ENCODE measurements at places on chromosomes 2 and 18. TPM values are rescaled to one million over a fixed set of nuclear protein-coding genes. Genes with fewer than 3 reads are reported as not detected.

GRCh38 chr2:22883054-22883453, 501.9 kb upstream of the KLHL29 start:
- no peak for DNase-seq

DNA sequence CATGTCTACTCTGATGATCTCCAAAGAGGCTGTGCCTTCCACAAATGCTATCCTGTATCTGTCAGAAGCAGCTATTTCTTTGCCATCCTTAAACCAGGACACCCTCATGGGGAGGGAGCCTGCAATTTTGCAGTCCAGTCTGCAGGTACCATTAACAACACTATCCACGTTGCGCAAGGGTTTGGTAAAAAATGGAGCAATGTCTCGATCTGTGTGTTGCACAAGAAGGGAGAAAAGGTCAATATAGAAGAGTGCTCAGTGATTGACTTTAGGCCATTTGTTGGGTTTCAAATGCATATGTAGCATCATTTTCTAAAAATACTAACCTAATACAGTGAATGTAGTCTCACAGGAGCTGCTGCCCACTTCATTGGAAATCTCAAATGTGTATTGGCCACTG, 74.3 kb downstream of the TTN start:
- DNase-seq = no peak

- no peak for DNase-seq
Observed at GRCh38 chr2:105362862-105363591, 25.7 kb downstream of the C2orf49 start.

- no peak for DNase-seq
Observed at GRCh38 chr2:178193496-178193822, 853 bp upstream of the OSBPL6 start.

The LYG1 gene
- total RNA-seq = 2.1 TPM

The BUB1 gene
- total RNA-seq = 0.27 TPM

DNA sequence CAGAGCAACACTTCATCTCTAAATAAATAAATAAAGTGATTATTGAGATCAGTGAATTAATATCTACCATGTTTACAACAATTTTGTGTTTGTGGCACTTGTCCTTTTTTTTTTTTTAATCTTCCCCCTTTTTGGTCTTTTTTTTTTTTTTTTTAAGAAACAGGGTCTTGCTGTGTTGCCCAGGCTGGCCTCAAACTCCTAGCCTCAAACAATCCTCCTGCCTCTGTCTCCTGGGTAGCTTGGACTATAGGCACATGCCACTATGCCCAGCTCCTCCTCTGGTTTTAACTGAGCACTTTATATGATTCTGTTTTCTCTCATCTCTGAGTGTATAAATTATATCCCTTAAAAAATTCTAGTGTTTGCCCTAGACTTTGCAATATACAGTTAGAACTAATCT, 30.3 kb downstream of the SLC4A5 start:
- DNase-seq = no peak

The TSHZ1 gene
- 25.4 TPM for total RNA-seq

The RASGRP3 gene
- total RNA-seq = 16.0 TPM

GRCh38 chr2:238528953-238529781, 102.4 kb downstream of the ASB1 start:
- no peak for DNase-seq

- no peak for DNase-seq
Observed at GRCh38 chr2:54000524-54000923, 29.7 kb upstream of the PSME4 start.

DNA sequence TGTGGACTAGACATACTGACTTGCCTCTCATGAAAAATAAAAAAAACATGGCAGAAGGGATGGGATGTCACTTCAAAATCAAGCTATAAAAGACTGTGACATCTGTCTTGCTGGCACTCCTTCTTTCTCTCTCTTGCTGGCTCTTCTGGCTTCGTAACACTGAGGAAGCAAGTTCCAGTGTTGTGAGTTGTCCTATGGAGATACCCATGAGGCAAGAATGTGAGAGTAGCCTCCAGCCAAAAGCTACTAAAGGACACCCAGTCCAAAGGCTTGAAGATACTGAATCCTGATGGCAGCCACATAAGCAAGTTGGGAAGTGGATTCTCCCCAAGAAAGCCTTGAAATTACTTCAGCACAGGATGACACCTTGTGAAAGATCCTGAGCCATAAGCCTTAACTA, 376.1 kb upstream of the TMEFF2 start:
- DNase-seq = no peak

All from sciatic nerve (tissue), 2 donors.